Mesothelial cell of epicardium (in vitro differentiated cells): ENCODE measurements at places on chromosomes 12 and 14.

DNA sequence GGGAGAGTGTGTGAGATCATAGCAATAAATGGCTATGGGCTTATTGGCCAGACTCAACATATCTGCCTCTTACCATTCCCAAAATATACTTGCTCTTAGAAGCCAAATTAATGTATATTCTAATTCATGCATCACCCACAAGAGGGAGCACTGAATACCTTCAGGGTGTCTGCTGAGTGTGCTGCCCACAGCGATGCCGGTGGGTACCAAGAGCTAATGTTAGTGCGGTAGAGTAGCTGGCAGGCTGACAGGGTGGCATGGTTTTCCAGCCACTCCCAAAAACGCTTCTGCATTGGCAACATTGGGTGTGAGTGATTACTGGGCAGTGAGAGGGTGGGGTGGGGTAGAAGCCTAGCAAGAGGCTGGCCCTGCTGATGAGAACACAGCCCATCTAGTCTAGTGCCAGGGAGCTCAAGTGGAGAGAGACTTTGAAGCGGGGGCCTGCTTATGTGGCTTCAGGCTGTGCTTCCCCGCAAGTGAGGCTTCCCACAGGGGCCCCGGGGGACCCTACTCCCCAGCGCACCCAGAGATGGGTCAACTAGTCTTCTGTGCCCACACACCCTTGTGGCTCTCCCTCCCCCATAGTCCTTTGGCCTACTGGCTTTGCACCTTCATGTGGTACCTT lies 9.2 kb upstream of the PLEKHD1 start:
- peaks cover 25% of the 10 kb centered on the region for H3K27me3 ChIP-seq
- H3K27ac ChIP-seq = no peak overlapping the region
- H3K4me3 ChIP-seq = no peak overlapping the region
- no peak for DNase-seq

DNA sequence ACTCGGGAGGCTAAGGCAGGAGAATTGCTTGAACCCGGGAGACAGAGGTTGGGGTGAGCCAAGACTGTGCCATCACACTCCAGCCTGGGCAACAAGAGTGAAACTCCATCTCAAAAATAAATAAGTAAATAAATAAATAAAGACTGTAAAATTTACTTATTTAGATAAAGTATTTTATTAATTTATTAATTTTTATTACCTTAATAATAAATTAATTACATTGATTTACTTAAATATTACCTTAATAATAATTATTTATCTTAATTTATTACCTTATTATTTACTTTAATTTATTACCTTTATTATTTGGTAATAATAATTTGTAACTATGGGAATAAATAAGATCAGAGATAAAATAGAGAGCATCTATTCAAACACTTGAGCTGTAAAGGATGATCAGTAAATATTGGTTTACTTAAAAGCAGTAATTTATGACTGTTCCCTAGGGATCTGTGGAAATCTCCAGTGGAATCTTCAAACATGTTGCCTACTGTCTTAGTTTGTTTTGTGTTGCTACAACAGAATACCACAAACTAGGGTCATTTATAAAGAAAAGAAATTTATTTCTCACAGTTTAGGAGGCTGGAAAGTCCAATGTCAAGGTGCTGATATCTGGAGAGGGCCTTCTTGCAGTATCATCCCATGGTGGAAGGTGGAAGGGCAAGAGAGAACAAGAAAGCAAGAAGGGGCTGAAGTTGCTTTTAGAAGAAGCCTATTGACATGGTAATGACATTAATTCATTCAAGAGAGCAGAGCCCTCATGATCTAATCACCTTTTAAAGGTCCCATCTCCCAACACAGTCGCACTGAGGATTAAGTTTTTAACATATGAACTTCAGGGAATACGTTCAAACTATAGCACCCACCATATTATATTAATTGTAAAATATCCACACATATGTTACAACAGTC lies 37.1 kb downstream of the SOCS2 start:
- DNase-seq = no peak
- peaks cover 2% of the 10 kb centered on the region for H3K27me3 ChIP-seq
- H3K4me3 ChIP-seq = no peak overlapping the region
- no peak overlapping the region for H3K27ac ChIP-seq
- H3K36me3 ChIP-seq = no peaks in the 10 kb centered on the region

GRCh38 chr14:94448071-94448808 lies 4.4 kb downstream of the SERPINA11 start:
- no peaks in the 10 kb centered on the region for H3K4me1 ChIP-seq
- DNase-seq = no peak
- no peaks in the 10 kb centered on the region for H3K36me3 ChIP-seq
- H3K27me3 ChIP-seq = peaks cover 69% of the 10 kb centered on the region
- H3K27ac ChIP-seq = no peak overlapping the region
- no peak overlapping the region for H3K4me3 ChIP-seq

- no peaks in the 10 kb centered on the region for H3K4me1 ChIP-seq
- DNase-seq = no peak
- H3K36me3 ChIP-seq = no peaks in the 10 kb centered on the region
- H3K27me3 ChIP-seq = no peaks in the 10 kb centered on the region
These were observed 17.7 kb upstream of the ANP32D start for GRCh38 chr12:48454667-48455066.

DNA sequence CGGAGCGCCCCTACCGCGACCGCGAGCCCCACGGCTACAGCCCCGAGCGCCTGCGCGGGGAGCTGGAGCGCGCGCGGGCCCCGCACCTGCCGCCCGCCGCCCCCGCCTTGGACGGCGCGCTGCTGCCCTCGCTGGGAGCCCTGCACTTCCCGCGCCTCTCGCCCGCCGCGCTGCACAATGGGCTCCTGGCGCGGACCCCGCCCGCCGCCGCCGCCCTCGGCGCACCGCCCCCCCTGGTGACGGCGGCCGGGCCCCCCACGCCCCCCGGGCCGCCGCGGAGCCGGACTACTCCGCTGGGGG lies 27.0 kb downstream of the LRCOL1 start:
- H3K4me1 ChIP-seq = peaks cover 4% of the 10 kb centered on the region
- H3K4me3 ChIP-seq = no peak overlapping the region
- no peak overlapping the region for H3K27ac ChIP-seq
- H3K27me3 ChIP-seq = peaks cover 56% of the 10 kb centered on the region
- no peak for DNase-seq

DNA sequence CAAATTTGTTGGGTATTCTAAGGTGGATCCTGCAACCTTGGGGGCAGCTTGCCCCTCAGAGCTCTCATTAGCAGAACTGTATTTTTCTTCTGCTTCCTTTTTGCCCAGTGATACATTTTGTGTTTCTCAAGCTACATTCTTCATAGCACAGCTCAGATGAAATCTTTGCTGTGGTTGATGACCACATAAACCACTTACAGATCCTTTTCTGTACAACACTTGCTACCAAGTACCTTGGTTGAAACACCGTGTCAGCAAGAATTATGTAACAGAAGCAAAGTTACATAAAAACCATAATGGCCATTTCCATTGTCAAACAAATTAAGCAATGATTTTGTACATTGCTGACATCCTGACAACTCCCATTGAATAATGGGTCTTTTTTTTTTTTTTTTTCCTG lies 9.7 kb upstream of the PLBD1 start:
- no peaks in the 10 kb centered on the region for H3K36me3 ChIP-seq
- peaks cover 9% of the 10 kb centered on the region for H3K4me1 ChIP-seq
- no peak overlapping the region for H3K27ac ChIP-seq
- no peak for DNase-seq
- no peaks in the 10 kb centered on the region for H3K27me3 ChIP-seq

- DNase-seq = no peak
- H3K27me3 ChIP-seq = no peaks in the 10 kb centered on the region
- peaks cover 47% of the 10 kb centered on the region for H3K4me1 ChIP-seq
- peak overlapping the region; percentile 20 for H3K27ac ChIP-seq
- no peak overlapping the region for H3K4me3 ChIP-seq
These were observed 405.7 kb downstream of the ZFP36L1 start for GRCh38 chr14:68386950-68387779.

DNA sequence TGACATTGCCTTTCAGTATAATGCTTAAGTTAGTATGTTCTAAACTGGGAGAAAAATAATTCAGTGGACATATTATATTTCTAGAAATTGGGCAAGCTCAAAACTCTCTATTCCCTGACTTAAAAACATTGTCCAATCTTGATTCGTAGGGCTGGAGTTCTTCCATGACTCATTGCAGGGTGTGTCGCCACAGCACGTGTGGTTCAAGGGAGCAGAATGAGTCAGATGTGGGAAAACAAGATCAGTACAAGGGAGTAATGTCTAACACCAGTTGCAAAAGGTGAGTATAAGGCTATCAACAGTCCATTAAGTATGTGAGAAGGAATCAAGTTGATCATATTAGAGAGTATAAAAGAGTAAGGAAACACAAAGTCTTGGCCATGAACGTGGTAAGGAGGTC lies 887.0 kb downstream of the TMTC2 start:
- DNase-seq = no peak
- H3K27ac ChIP-seq = no peak overlapping the region
- no peak overlapping the region for H3K4me3 ChIP-seq
- no peaks in the 10 kb centered on the region for H3K4me1 ChIP-seq
- H3K36me3 ChIP-seq = no peaks in the 10 kb centered on the region
- H3K27me3 ChIP-seq = no peaks in the 10 kb centered on the region

GRCh38 chr14:69996216-69996615 lies 117.0 kb downstream of the SMOC1 start:
- H3K27me3 ChIP-seq = peaks cover 40% of the 10 kb centered on the region
- DNase-seq = no peak
- H3K36me3 ChIP-seq = no peaks in the 10 kb centered on the region
- H3K27ac ChIP-seq = no peak overlapping the region
- no peaks in the 10 kb centered on the region for H3K4me1 ChIP-seq

DNA sequence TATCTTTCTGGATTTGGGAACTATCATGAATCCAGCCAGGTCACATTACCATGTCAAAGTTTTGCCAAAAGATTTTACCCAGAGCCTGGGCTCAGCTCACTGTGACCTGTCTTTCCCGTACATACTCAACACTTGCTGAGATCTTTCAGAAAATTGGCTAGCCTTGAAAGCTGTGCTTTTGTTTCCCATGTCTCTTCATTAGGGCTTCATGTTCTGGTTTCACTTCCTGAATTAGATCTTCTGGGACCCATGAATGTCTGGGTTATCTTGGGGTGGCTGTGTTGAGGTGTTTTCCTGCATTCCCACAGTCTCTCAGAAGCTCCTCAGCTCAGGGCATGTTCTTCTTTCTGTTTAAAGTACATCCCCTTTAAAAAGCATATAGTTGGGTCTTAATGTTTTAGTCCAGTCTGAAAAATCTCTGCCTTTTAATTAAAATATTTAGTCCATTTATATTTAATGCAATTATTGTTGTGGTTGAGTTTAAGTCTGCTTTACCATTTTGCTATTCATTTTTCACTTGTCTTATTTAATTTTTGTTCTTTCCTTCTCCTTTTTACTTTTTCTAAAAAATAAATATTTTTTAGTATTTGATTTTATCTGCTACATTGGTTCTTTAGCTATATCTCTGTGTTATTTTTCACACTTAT lies 242.7 kb downstream of the VRK1 start:
- H3K4me3 ChIP-seq = no peak overlapping the region
- no peak overlapping the region for H3K27ac ChIP-seq
- no peaks in the 10 kb centered on the region for H3K36me3 ChIP-seq
- H3K27me3 ChIP-seq = peaks cover 47% of the 10 kb centered on the region
- H3K4me1 ChIP-seq = no peaks in the 10 kb centered on the region

DNA sequence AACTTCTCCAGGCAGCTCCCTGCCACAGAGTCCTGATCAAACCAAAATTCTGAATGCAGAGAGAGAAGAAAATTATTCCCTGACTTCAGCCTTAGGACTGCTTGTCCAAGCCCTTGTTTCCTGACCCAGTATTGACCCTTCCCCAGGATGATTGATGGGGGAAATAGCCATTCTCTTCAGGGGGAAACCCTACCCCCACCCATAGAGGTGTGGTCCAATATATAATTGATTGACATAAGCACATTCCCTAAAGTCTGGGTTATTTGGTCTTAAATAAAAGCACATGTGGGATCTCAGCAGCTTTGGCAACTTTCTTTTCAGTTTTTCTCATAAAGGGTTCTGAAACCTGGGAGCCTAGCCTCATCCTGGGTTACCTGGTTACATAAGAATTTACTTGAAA lies 201.2 kb upstream of the DDHD1 start:
- DNase-seq = no peak
- H3K4me1 ChIP-seq = peaks cover 21% of the 10 kb centered on the region
- no peak overlapping the region for H3K4me3 ChIP-seq
- H3K27me3 ChIP-seq = no peaks in the 10 kb centered on the region

DNA sequence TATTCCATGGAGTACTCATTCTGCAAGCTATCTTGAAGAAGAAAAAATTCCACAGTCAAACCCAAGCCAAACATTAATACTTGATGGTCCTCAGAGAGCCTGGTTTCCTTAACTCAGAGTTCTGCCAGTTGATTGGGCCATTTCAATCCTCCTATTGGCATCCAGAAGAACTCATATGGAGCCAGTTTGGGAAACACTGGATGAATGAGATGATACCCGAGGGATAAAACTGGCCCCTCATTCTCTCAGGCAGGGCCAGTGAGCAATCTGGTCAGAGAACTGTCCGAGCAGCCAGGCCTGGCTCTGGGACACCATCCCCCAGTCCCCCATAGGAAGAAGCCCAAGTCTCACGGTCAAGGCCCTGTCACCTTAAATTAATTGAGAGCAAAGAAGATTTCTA lies 48.8 kb downstream of the NUAK1 start:
- no peak overlapping the region for H3K4me3 ChIP-seq
- no peaks in the 10 kb centered on the region for H3K27me3 ChIP-seq
- H3K36me3 ChIP-seq = peaks cover 15% of the 10 kb centered on the region
- no peak for DNase-seq

DNA sequence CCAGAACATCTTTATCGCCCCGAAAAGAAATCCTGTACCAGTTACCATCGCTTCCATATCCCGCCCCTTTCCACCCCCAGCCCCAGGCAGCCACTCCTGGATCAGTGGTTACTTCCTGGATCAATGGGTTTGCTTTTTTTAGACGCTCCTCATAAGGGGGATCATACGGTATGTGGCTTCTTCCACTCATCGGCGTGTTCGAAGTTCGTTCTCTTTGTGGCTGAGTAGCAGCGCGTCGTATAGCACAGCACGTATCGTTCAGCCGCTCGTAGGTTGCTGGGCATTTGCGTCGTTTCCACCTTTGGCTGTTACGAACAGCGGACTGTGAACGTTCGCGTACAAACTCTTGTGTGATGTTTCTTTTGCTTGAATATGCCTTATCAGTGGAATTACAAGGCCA lies 1.8 kb downstream of the NOC4L start:
- DNase-seq = no peak
- H3K27ac ChIP-seq = no peak overlapping the region
- H3K4me3 ChIP-seq = peak overlapping the region; percentile 85
- H3K4me1 ChIP-seq = peaks cover 14% of the 10 kb centered on the region
- H3K27me3 ChIP-seq = peaks cover 2% of the 10 kb centered on the region
- peaks cover 4% of the 10 kb centered on the region for H3K36me3 ChIP-seq

GRCh38 chr14:97057238-97058073 lies 260.3 kb downstream of the VRK1 start:
- peaks cover 18% of the 10 kb centered on the region for H3K27me3 ChIP-seq
- peaks cover 5% of the 10 kb centered on the region for H3K4me1 ChIP-seq
- H3K36me3 ChIP-seq = no peaks in the 10 kb centered on the region

- H3K36me3 ChIP-seq = no peaks in the 10 kb centered on the region
- no peak for DNase-seq
- no peaks in the 10 kb centered on the region for H3K27me3 ChIP-seq
- H3K27ac ChIP-seq = peak overlapping the region; percentile 35
- peaks cover 33% of the 10 kb centered on the region for H3K4me1 ChIP-seq
These were observed 23.9 kb downstream of the FERMT2 start for GRCh38 chr14:52926953-52927352.

- no peak for DNase-seq
- H3K27me3 ChIP-seq = no peaks in the 10 kb centered on the region
- H3K4me1 ChIP-seq = peaks cover 16% of the 10 kb centered on the region
These were observed 46.3 kb upstream of the FAR2 start for GRCh38 chr12:29102741-29103140.

GRCh38 chr12:14185427-14186192 lies 179.9 kb upstream of the ATF7IP start:
- peaks cover 19% of the 10 kb centered on the region for H3K4me1 ChIP-seq
- H3K4me3 ChIP-seq = no peak overlapping the region
- no peak for DNase-seq
- peak overlapping the region; percentile 39 for H3K27ac ChIP-seq
